Stimulated activated CD4-positive, alpha-beta T cell treated with anti-CD3 and anti-CD28 coated beads, TNF-alpha, amount 100 ng/mL, for 1 hour (primary cell): ENCODE measurements at places on chromosomes 1 and 21.

DNA sequence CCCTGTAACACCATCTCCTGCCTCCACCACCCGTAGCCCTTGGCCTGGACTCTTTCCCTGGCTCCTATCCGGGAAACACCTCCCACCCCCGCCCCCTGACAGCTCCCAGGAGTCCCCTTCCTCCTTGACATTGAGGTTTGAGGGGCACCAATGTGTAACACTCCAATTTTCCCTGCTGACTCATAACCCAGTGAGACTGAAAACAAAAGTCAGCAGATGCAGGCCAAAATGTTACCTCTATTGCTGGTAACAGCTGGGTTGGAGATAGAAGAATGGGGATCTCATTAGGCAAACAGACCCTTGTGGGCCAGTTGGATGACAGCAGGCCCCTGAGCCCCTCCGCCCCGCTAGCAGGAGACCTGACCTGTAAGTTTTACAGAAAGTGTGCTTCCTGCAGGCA is 237.2 kb downstream of the KAZN start:
- DNase-seq: no peak

DNA sequence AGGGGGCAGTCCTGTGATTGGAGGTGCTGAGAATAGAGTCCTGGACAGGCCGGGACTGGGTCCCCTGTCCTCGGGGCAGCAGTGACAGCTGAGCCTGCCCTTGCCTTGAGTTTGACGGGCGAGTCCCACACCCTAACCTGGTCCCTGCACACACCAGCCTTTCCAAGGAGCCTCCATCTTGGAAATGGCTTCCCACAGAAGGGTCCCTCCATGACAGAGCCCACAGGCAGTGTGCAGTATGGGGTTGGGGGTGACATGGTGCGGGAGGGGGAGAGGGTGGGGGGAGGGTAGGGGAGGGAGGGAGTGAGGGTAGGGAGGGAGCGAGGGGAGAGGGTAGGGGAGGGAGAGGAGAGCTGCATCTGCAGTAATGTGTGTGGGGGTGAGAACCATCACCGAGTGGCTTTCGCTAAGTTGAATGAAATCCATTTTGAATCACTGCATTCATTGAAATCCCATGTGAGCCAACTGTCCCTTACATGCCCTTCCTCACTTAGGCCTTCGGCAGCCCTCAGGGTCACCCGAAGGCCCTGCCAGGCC is 10.1 kb upstream of the TMEM52 start:
- no peak for DNase-seq

DNA sequence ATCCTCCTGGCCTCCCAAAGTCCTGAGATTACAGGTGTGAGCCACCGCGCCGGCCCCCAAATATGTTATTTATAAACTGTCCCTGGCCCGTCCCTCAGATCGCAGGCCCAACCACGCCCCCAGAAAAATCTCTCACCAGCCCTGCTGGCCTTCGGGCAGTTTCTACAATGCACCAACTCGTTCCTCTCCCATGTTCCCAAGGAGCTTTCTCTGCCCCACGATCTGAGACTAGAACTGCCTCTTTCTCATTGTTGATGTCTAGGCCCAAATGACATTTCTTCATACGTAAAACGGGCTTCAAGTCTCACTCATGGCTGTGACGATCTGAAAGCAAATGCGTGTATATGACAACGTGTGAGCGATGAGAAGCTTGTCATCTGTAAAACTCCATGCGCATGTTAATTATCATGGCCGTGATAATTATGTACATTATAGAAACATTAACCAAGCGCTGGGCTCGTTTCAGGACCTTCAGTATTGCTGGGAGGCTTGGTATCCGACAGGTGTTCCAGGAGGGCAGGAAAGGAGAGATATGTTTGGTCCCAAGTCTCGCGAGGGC is 748 bp upstream of the NIPAL3 start:
- no peak for DNase-seq

DNA sequence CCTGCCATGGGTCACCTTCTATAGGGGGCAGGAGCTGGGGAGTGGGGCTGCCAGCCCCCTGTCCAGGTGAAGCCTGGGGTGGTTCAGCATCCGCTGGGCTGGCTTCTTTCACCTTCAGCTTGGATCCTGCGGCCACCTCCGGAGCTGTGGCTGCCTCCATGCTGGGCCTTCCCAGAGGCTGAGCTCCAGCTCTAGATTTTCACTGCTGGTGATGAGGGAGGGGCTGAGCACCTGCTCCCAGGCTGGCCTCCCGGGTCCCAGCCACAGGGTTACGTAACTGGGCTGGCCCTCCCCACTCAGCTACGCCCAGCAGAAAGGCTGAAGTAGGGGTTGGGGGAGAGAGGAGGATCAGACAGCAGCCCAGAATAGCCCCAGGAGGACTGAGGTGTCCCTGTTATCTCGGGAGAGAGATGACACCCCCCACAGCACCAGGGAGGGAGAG is at the start of gene MYBPHL:
TSS of gene MYBPHL (minus strand) at position 180 of the 442 bp plus-strand sequence. CDS start at position 160, 20 bp downstream.
- no peak for DNase-seq

GRCh38 chr1:224519874-224520273 is 85.3 kb upstream of the WDR26 start:
- DNase-seq: no peak

GRCh38 chr1:167158813-167159275 is 61.8 kb upstream of the POU2F1 start:
- DNase-seq: no peak

- no peak for DNase-seq
Observed at GRCh38 chr1:221775206-221775605, 33.3 kb upstream of the DUSP10 start.

GRCh38 chr21:39637971-39638240 is 25.2 kb downstream of the B3GALT5 start:
- DNase-seq: no peak

- no peak for DNase-seq
Observed at GRCh38 chr21:45816794-45817193, 164.8 kb upstream of the COL6A1 start.
